Activated naive CD4-positive, alpha-beta T cell treated with anti-CD3 and anti-CD28 coated beads, Interleukin-2, amount 50 U/mL, for 16 hours (primary cell): ENCODE measurements at places on chromosomes 12 and 14.

DNA sequence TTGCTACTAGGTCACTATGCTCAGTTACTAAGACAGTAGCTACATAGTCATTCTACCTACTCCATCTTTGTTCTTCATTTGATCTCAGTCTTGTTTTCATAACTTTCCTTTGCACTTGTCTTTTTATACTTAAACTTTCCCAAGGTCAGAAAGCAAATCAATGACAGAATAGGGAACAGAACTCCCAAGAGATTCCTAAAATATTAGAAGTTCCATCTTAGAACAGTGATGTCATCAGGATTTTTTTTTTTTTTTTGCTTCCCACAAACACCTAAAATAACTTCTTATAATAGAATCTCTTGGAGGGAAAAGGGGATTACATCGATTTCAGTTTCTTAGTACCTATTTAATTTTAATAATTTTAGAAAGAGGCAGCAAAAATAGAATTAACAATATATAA is 65.8 kb downstream of the NTN4 start:
- DNase-seq = no peak

GRCh38 chr14:68756000-68756481 is 36.8 kb downstream of the ZFP36L1 start:
- no peak for DNase-seq

GRCh38 chr12:20443255-20443654 is 74.9 kb downstream of the PDE3A start:
- no peak for DNase-seq

- DNase-seq = no peak
Measured at GRCh38 chr14:31590206-31590605, 29.0 kb downstream of the NUBPL start.

GRCh38 chr12:45634273-45634917 is 95.1 kb upstream of the ARID2 start:
- no peak for DNase-seq

GRCh38 chr12:110062241-110062640 is 13.9 kb upstream of the C12orf76 start:
- no peak for DNase-seq

GRCh38 chr12:51755251-51755650 is 93.3 kb downstream of the FIGNL2 start:
- no peak for DNase-seq

DNA sequence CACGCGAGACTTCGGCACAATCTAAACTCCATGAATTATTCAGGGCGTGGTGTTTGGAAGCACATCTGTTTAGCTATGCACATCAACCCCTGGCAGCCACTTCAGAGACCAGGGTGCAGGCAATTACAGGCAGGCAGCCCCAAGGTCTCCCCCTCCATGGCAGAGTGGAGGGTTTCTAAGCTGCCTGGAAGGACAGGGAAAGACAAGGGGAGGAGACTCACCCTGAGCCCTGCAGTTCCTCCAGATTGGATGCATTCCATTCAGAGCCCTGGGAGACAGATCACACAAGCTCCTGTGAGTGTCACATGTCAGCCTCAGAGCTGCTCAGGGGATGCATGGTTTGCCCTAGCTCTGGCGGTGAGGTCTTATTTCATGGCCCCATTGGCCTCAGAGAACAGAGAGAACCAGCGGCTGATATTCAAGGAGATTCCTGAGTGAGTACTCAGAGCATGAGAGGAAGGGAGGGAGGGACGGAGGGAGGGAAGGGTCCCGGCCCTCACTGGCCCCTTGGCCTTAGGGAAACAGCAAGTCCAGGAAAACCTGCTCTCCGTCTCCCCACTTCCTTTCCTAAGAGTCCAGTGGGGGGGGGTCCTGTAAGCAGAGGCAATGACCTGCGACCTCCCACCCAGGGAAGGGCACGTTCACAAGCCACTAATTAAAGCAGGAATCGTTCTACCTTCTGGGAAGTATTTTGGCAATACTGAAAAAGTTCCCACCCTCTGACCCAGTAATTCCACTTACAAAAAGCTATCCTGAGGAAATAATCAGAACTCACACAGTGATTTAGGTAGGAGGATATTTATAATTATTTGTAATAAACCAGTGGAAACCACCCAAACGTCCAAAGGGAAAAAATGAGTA is 55.1 kb downstream of the SSH1 start:
- no peak for DNase-seq

GRCh38 chr14:69625299-69626131 is 14.1 kb downstream of the SUSD6 start:
- peak; percentile 71 for DNase-seq

- no peak for DNase-seq
Measured at GRCh38 chr12:31672521-31672920, 13.0 kb downstream of the ETFBKMT start.

DNA sequence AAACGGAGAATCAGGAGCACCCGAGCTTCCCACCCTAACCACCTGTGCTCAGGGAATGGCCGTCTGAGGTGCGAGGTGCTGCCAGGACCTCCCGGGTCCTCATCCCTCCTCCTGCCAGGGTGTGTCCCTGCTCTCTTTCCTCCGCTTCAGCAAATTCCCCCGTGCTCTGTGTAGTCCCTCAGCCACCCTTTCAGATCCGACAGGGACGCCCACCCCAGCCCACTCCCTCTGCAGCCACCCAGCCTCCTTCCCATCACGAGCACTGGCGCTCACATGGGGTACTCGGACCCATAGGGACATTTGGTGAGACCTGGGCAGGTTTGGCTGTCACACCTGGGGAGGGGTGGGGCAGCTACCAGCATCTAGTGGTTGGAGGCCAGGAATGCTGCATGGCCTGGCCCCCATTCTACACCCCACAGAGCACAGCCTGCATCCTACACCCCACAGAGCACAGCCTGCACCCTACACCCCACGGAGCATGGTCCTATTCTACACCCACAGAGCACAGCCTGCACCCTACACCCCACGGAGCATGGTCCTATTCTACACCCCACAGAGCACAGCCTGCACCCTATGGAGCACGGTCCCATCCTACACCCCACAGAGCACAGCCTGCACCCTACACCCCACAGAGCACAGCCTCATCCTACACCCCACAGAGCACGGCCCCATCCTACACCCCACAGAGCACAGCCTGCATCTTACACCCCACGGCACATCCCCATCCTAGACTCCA is 12.7 kb downstream of the GALNT9 start:
- DNase-seq = no peak

- DNase-seq = no peak
Measured at GRCh38 chr14:50524060-50524459, 8.3 kb downstream of the MAP4K5 start.

DNA sequence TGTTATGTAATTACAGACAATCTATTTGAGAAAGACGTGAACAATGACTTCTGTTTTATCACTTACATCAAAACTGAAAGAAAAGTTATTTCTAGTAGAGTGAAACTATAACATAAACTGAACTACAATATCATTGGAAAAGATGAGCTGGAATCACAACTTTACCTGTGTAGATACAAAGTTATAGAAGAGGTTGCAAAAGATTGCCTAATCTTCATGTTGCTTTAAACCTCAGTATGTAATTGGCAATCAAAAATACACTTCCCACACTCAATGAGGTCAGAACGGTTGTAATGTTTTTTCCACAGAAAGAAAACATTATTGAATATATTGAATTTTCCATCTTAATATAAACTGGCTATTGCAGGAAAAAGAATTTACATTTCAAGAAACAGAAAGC is 37.7 kb upstream of the GXYLT1 start:
- DNase-seq = no peak

GRCh38 chr14:79831195-79831892 is 380.0 kb downstream of the DIO2 start:
- no peak for DNase-seq

DNA sequence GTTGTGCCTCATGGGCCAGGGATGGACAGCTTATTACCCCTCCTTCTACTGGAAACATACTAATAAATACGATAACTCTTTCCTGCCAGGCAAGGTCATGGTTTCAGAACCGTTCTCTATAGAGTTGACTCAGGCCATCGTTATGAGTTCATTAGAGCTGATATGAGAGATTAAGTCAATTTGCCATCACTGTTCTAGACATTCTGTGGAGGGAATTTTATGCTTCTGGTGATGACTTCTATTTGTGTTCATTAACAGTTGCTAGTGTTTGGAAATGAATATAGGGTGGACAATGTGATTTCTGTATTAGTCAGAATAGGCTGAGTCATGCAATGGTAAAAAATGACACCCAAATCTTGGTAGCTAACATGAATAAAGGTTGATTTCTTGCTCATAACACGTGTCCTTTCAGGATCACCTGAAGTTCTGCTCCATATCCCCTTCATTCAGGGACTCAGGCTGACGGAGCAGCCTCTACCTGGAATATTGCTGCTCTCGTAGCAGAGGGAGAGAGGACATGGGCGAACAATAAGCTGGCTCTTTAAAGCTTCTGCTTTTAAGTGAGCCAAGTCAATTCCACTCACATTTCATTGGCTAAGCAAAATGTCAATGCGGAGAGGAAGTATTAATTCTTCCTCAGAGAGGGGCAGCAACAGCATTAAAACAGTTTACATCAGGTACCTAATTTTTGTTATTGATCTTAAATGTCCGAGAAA is 18.5 kb upstream of the TBPL2 start:
- no peak for DNase-seq

GRCh38 chr14:100834794-100835547 is 9.1 kb downstream of the MEG3 start:
- no peak for DNase-seq

GRCh38 chr14:92945959-92946846 is 23.3 kb downstream of the CHGA start:
- DNase-seq = no peak

- no peak for DNase-seq
Measured at GRCh38 chr12:103169-103981, 36.8 kb downstream of the IQSEC3 start.

- no peak for DNase-seq
Measured at GRCh38 chr12:70989232-70989631, 68.7 kb upstream of the PTPRR start.

GRCh38 chr14:33610121-33610520 is 340.8 kb downstream of the EGLN3 start:
- DNase-seq = no peak

DNA sequence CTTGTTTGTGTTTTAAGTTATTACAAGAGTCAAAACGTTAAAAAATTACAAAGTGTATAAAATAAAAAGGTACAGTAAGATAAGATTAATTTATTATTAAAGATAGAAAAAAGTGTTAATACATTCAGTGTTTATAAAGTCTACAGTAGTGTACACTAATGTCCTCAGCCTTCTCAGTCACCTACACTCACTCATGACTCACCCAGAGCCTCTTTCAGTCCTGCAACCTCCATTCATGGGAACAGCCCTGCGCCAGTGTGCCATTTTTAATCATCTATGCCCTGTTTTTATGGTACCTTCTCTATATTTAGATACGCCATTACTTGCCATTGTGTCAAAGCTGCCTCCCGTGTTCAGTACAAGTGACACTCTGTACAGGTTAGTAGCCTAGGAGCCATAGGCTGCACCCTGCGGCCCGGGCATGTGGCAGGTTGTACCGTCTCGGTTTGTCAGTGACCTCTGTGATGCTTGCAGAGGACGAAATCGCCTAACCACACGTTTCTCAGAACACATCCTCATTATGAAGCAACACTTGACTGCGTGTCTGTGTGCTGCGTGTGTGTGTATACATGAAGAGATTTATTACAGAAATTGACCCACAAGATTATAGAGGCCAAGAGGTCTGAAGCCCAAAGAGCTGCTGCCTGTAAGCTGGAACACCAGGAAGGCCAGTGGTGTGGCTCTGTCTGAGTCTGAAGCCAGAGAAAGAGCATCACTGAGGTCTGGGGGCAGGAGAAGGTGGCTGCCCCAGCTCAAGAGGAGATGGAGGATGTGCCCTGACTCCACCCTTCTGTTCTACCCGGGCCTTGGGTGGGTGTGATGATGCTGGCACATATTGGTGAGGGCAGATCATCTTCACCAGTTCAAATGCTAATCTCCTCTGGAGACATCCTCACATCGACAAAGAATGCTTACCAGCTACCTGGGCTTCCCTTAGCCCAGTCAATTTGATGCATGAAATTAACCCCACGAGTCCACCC is 116.6 kb upstream of the C14orf180 start:
- no peak for DNase-seq

DNA sequence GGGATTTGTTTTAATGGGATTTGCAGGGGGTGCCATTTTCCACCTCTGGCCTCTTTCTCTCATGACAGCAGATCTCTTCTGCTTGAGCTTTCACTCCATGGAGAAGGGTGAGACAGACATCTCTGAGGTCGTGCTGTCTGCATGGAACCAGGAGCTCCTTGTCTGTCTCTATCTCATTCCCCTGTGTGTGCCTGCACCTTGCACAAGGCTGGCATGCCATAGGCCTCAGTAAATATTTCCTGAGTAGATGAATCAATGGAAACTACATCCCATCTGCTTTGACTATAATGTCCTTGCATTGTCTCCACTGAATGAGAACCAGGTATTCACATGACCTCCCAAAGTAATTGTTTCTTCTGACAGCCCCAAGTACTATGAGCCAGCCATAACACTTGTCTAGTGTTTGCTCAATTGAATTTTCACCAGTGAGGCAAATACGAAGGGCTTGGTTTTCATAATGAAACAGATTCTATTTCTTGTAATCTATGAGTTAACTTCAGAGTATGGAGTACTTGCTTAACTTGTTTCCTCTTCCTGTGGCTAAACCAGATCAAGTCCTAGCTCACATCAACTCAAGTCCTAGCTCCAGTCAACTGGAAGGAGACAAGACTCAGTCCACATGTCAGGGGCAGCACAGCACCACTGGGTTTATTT is 32.3 kb downstream of the KCNK13 start:
- DNase-seq = no peak

GRCh38 chr14:71169861-71170260 is 262.6 kb downstream of the PCNX1 start:
- no peak for DNase-seq

- no peak for DNase-seq
Measured at GRCh38 chr12:27667540-27667939, 28.7 kb upstream of the REP15 start.

DNA sequence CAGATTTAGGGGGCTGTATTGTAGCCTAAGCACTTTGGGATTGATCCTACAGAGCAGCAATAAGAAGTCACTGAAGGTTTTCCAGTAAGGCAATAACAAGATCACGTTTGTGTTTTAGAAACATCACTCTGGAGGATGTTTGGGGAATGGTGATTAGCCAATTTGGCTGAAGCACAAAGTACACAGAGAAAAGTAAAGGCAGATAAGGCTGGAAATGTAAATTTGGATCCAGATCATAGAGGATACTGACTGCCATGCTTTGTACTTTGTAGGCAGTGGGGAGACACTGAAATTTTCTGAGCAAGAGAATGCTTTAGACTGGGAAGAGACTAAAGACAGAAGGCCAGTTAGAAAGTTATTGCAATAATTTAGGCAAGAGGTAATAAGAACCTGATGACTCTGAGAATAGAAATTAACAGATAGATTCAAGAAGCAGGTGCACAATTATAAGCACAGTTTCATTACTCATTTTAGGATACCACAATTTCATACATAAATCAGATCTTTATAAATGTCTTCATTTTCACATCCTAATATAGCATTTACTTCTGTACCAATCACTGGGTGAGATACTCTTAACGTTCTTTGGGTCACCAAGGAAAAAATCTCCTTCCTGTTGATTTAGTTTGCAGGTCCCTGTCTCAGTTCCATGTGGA is 314.5 kb upstream of the GARIN6 start:
- DNase-seq = no peak
